ENCODE measurements at places on chromosomes 1 and 21.

GRCh38 chr1:119204197-119204960 is 63.9 kb upstream of the WARS2 start:
- no peak for DNase-seq

DNA sequence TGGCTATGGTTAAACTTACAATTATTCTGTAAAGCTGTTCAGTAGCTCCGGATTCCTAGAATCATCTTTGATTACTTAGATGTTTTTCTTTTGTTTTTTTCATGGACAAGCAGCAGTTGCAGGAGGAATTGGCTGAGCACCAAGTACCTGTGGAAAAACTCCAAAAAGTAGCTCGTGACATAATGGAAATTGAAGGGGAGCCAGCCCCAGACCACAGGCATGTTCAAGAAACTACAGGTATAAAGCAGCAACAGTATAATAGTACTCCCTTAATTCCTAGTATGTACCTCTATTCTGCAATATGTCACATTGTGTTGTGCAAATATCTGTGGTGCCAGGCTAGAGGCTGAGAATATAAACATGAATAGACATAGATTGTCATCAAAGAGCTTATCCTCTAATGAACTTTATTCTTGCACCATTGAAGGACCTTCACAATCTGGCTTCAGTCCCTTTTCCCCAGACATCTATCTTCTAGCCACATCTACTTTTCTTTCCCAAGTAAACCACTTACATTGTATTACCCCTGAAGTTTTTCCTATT is 132.3 kb upstream of the BMP8A start:
- DNase-seq, result no peak

DNA sequence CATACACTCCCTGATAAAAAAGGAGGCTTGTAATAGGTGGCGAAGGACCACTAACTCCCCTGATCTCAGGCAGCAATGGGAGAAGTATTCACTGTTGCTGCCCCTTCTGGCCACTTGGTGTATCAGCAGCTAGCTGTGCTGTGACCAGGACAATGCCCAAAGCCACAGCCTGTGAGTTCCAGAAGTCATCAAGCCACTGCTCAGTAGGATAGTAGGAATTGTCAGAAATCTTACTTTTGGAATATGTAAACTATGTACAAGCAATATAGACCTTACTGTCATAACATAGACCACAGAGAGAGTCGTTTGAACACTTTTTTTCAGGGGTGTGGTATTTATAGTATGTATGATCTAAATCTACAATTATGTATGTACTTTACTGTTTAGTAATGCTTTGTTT is 248.3 kb upstream of the CAMK1G start:
- DNase-seq, result no peak

GRCh38 chr1:121586369-121587229 is 401.8 kb downstream of the SRGAP2C start:
- DNase-seq, result peak; percentile 4

DNA sequence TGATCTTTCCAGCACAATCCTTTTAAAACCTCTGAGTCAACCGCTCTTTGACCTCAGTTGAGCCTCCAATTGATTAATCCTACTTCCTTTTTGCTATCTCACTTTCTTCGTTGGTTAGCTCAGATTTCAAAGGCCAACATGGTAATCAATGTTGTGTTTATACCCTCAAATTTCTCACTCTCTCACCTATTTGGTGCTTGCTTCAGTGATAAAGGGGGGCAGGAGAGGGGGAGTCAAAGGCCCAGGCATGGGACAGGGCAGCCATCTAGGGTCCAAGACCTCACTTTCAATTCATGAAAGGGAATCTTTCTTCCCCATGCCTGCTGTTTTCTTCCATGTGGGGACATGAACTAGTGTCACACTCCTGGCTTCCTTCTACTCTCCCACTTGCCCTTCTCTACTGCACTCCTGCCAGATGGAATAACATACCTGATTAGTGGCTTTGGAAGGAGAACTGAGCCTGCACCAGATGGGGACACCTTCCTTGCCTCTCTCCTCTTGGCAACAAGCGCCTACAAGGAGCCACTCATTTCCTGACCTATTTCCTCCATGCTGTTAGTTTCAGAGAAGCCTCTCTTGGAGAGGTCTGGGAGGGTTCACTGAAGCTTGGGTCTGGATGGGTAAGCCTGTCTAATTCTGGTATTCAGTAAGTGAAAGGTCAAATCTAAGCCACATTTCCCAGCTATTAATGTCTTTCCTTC is 73.3 kb upstream of the ARHGAP29 start:
- DNase-seq, result no peak

DNA sequence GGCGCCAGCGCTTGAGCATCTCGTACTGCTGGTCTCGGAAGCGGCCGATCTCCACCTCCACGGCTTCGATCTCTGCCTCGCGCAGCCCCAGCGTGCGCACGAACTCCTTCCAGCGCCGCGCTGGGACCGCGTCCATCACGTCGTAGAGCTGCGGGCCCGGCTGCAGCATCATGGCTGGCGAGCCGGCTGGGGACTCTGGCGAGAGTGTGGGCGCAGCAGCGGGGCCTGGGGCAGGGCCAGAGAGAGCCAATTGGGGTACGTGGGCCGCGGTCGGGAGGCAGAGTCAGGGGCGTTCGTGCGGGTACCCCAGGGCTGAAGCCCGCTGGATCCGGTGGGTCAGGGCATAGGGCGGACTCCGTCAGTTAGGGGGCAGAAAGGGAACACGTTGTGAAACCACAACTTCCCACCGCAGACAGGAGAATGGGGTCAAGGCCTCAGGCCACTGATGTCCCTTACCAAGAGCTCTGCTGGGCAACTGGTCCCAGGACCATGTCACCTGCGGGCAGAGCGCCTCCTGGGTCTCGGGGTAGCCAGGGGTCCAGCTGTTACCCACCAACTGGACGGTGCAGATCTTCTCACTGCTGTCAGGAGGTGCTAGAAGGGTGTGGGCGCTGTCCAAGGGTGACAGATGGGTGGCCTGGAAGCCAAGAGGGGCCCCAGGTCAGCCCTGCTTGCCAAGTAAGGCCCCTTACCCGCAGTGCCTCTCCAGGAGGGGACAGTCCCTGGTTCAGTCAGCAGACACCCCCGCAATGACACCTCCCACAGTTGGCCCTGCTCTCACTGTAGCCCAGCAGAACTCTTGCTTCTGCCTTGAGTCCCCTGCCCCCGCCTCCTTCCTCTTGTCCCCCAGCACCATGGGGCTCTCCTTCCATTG is 4.2 kb downstream of the TNFRSF25 start:
- DNase-seq, result no peak

GRCh38 chr21:38561205-38561604 is 62.9 kb upstream of the ERG start:
- DNase-seq, result no peak

DNA sequence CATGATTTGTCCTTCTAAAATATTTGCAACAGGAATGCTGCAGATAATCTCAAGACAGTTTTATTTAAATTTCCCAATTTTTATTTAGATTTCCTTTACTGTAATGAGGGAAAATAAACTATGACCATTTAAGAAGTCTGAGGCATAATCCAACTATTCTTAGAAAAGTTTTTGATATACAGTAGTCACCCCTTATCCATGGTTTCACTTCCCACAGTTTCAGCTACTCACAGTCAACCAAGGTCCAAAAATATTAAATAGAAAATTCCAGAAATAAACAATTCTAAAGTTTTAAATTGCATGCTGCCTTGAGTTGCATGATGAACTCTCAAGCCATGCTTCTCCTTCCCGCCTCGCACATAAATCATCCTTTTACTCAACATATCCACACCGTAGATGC is 33.3 kb downstream of the TOR3A start:
- no peak for DNase-seq

DNA sequence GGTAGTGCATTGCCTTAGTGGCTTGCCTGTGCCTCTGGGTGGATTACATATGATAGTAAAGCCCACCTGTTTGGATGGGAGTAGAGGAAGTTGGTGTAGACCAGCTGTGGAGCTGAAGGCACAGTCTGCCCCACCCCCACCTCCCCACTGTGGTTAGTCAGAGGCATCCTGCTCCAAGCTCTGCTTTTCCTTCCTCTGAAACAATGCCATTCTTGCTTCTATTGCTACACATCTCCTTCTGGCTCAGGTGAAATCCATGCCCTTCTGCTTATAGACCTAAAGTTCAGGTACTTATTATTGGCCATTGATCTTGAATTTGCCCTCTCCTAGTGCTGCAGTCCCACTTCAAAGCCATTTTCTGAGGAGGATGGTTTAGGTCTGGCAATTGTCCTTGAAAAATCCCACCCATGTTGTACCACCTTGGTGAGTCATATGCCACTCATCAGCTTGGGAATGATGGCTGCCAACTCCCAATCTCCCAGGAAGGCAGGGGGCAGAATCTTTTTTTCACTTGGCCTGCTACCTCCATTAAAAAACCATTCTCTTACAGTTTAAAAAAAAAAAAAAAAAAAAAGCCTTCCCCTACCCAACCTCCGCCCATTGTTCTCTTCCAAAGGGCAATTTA is 6.7 kb upstream of the TXLNA start:
- DNase-seq, result no peak

- no peak for DNase-seq
Observed at GRCh38 chr1:228374711-228375577, 31.7 kb downstream of the TRIM11 start.

- no peak for DNase-seq
Observed at GRCh38 chr1:8718850-8719361, 98.5 kb downstream of the RERE start.

DNA sequence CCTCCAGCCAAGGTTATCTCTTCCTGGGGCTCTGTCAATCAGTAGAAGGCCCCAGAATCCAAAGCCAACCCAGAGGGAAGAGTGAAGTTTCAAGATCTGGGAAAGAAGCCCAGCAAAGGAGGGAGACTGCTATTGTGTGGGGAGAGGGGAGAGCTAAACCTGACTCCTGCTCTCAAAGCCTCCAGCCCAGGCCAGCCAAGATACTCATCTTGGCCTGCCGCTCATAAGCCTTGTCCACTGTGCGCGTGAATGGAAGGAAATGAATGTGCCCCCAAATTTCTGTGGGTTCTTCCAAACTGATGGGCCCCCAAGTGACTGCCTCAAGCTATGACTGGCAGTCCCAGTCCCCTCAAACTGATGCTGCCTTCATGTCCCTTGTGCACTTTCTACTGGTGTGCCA is 2.0 kb downstream of the PLXNA2 start:
- no peak for DNase-seq

- no peak for DNase-seq
Observed at GRCh38 chr21:17371450-17371849, 141.4 kb upstream of the CXADR start.

GRCh38 chr1:193348091-193348768 is 161.8 kb upstream of the B3GALT2 start:
- DNase-seq, result no peak

GRCh38 chr1:212692774-212693644 is 6.6 kb downstream of the BATF3 start:
- no peak for DNase-seq

DNA sequence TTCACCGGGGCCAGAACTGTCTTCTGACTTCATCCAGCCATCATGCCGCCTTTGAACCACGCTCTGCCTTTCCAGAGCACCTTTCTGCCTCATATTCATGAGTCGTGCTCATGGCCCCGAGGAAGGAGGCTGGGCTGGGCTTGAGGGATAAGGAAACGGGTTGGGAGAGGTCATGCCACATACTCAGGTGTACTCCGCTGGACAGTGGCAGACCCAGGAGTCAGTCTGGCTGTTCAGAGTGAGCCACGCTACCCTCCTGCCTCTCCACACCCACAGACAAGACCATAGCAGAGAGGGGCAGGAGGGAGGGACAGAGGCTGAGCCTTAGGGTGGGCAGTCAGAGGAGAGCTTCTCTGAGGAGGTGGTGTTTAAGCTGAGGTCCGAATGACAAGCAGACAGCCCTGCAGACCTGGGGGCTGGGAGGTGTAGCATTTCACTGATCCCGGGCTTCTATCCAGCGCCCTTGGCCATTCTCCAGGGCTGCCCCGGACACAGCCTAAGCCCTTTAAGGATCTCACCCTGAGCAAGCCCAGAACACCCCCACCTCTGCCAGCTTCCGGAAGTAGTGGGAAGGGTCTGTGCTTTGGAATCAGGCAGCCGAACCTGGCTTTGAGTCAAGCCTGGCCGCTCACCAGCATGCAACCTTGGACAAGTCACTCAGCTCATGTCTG is 102.3 kb downstream of the LACTBL1 start:
- DNase-seq, result no peak

DNA sequence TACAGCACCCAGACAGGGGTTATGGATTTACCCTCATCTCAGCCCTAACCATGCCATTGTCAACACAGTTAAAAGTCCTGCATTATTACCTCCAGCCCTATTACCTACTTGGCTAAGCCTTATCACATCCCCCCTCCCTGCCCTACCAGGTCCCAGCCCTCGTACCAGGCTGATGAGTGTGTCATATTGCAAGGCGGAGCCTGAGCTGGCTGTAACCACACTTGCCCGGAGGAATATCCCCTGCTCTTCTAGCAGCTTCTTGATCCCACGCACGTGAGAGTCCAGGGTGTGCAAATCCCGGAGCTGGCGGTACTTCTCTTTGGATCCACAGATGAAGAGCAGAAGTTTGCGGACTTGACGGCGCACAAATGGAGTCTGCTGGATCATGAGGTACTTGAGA is 87.4 kb downstream of the UBR4 start:
- DNase-seq, result no peak

DNA sequence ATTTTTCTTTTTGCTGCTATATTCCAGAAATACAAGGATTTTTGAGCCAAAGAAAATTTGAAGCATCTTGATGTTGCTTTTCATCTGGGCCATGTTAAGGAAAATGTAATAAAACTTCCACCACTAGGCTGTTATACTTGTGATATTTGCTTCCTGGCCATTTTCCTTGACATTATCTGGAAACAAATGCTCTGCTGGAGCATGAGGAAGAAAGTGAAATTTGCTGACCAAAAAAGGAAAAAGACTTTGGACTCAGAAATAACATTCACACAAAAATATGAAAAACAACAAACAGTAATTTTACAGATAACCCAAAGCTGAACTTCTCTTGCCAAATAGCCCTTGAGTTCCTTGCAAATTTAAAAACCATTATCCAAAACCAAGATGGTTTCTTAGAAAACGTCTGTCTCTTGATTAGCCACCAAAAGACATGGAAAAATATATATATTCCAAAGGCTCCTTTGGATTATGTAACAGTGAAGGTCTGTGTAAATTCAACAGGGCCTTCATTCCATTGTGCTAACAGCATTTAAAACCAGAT is 344.5 kb downstream of the LMX1A start:
- DNase-seq, result no peak

DNA sequence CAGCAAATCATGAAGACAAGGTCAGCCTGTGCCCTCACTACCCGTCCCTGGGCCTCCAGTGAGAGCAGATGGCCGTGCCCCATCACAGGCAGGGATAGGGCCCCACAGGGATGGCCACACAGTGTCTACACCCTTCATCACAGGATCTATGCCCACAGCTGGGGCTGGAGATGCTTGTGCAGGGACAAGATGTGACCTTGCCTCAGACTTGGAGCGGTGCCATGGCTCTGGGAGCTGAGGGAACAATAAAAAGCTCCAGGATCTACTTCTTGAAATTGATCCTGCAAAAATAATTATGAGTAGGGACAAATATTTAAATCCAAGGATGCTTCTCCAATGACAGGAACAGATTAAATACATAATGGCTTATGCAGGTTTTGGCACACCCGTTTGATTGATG is 25.4 kb upstream of the TCEA3 start:
- DNase-seq, result no peak

Data from CD4-positive, alpha-beta T cell treated with Interleukin-4 for 4 hours (primary cell).